ENCODE measurements at places on chromosomes 1 and 21. TPM values are rescaled to one million over a fixed set of nuclear protein-coding genes. Genes with fewer than 3 reads are reported as not detected.

GRCh38 chr1:48695161-48695560 is 81.5 kb downstream of the BEND5 start:
- no peak for DNase-seq

- no peak for DNase-seq
Measured at GRCh38 chr1:63782982-63783381, 9.2 kb downstream of the ROR1 start.

The GPR37L1 gene
- total RNA-seq = 0.82 TPM

- no peak for DNase-seq
Measured at GRCh38 chr1:29991815-29992214, 731.6 kb downstream of the MATN1 start.

- no peak for DNase-seq
Measured at GRCh38 chr1:115266729-115267421, 71.2 kb downstream of the NGF start.

DNA sequence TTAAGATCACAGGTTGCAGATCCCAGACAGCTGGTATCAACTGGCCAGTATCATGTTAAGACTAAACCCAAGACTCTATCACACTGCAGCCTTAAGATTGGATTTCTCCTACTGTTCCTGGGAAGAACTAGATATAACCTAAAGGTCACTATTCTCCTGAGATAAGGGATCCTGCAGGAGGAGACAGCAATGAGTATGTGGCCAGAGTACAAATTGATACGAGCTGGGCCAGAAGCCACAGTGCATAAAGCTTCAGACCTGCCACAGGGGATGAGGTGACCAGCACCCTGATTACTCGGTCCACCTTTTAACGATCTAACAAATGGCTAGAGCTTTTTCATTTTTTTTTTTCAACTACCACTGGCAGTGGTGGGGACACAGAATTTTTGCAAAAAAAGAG is 31.0 kb downstream of the HSD3B1 start:
- DNase-seq = no peak

DNA sequence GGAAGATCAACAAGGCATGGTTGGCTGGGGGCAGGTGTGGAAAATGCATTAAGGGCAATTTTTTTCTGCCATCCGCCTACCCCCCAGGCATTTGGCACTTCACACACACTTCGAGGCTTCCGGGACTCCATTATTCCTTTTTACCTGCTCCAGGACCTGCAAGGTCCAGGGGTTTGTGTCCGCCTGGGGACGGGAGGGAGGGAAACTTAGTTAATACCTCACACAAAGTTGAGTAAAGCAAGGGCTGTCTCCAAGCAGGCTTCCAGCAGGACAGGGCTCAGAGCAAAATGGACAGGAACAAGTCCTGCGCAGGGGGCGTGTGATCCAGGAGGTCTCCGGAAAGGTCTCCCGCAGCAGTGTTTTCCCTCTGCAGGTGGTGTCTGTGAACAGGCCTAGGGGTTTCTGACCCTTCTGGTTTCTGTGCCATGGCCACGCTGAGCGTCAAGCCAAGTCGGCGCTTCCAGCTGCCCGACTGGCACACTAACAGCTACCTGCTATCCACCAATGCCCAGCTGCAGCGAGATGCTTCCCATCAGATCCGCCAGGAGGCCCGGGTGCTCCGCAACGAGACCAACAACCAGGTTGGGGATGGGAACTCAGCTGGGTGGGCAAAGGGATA is 712 bp downstream of the TEKT2 start:
- peak; percentile 33 for DNase-seq

The RPS6KC1 gene
- 79.5 TPM for total RNA-seq

- DNase-seq = no peak
Measured at GRCh38 chr1:59331686-59332620, 35.1 kb downstream of the FGGY start.

GRCh38 chr1:73066866-73067265 is 784.5 kb upstream of the NEGR1 start:
- no peak for DNase-seq

DNA sequence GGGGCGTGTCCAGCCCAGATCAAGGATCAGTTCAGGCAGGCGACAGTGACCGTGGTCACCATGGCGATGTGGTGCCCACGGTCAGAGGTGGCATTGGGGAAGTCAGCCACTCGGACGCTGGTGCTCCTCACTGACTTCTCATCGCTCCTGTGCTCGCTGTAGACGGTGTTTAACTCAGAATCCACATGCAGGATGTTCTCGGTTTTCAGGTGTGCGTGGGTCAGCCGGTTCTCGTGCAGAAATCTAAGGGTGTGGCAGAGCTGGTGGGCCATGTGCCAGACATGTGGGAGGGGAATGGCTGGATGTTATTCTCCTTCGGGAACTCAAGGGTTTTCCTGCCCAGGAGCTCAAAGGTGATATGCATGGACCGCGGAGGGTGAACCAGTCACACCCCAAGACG is 11.7 kb downstream of the OR2AJ1 start:
- no peak for DNase-seq

The SERTAD4 gene
- total RNA-seq = 13.5 TPM

The ENAH gene
- 48.5 TPM for total RNA-seq

- no peak for DNase-seq
Measured at GRCh38 chr1:185058110-185058509, 12.8 kb downstream of the RNF2 start.

DNA sequence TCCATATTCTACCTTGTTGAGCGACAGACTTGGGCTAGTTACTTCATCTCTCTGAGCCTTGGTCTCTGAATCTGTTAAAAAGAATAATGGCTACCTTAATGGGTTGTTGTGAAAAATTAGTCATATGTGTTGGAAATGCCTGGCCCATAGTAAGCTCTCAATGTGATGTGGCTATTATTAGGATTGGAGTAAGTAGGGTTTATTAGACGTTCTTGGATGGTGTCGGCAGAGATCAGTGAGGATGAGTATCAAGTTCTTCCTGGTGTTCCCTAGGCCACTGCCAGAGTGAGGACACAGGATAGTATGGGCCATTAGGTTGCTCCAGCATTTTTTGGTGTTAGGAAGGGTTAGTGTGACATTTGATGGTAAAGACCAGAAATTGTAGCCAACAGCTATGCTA is 121.1 kb upstream of the DUSP10 start:
- DNase-seq = no peak

The INAVA gene
- 0.82 TPM for total RNA-seq

The SMPDL3B gene
- total RNA-seq = 0.82 TPM

- peak; percentile 26 for DNase-seq
Measured at GRCh38 chr1:93845538-93846205, 33.3 kb downstream of the DNTTIP2 start.

DNA sequence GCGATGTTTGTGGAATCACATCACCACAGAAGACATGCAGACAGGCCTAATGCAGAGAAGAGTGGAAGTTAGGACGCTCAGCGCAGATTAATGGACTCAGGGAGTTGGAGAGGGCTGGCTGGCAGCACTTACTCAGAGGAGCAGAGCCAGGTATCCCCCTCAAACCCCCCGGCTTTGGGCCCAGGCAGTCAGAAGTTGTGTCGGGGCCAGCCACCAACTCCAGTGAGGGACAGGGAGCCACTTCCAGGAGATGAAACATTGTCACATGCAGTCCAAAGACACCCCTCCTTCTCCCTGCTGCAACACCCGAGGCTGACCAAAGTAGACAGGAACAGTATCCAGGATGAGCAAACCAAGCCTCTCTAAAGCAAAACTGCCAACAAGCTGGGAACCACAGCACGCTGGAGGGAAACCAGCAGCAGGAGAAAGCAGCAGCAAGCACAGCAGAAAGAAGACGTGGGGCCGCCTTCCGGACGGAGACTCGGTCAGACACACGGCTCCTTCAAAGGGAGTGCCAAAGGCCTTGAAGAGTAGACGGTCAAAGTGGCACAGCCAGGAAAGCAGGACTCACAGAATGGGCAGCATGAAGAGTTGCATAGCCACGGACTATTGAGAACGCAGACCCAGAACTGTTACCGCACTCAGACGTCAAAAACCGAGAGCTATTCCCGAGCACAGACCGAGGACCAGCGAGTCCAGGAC is 149.3 kb downstream of the PCBP3 start:
- DNase-seq = no peak

GRCh38 chr1:17816511-17816910 is 61.4 kb downstream of the ACTL8 start:
- DNase-seq = no peak

DNA sequence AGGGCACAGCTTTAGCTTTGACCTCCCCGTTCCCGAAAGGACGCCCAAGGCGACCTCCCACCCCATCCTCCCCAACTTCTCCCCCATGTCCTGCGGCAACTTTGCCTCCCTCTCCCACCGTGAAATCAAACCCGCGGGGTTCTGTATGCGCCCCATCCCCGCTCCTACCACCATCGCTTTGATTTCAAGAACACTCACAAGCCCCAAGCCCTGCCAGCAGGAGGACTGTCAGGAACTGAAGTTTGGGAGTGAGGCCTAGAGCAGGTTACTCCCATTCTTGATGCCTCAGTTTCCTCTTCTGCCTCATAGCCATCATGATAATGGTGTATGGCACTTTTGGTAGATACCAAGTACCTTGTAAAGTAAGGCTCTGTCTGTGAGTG is 2.3 kb downstream of the PTPRU start:
- DNase-seq = no peak

The LORICRIN gene
- not detected for total RNA-seq

The OR2L3 gene
- 0.41 TPM for total RNA-seq

DNA sequence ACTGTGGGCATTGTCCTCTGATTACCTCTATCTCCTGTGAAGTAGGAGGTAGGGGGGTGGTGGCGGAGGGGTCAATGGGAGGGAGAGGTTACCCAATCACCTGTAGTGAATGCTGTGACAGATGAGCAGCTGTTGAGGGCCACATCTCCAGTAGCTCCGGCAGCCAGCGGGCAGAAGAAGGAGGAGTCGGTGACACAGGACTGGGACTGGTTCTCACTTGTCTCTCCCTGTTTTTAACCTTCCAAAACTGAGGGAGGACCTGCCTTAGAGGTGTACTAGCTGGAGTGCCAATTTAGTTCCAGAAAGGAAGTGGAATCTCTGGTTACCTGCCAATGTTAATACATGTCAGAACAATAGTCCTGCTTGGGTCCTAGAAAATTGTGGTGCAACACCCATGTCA is 56.2 kb upstream of the ENAH start:
- no peak for DNase-seq

DNA sequence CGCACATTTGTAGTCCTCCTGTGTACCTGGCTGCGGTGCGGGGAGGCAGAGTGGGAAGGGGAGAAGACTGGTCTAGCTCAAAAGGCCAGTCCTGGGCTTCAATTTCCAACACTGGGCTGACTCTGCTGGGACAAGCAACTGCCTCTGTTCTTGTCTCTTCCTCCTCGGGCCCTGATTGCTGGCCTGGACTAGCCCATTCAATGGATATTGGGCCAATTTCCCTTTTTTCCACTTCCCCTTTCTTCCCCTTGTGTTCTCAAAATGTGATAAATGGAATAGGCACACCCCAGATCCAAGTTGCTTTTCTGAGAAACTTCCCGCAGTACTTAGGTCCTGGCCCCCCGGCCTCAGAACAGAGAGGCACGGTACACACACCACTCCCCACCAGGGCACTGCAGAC is 48.2 kb downstream of the SPSB1 start:
- no peak for DNase-seq

The TP53BP2 gene
- total RNA-seq = 29.8 TPM

The OR6K3 gene
- not detected for total RNA-seq

DNA sequence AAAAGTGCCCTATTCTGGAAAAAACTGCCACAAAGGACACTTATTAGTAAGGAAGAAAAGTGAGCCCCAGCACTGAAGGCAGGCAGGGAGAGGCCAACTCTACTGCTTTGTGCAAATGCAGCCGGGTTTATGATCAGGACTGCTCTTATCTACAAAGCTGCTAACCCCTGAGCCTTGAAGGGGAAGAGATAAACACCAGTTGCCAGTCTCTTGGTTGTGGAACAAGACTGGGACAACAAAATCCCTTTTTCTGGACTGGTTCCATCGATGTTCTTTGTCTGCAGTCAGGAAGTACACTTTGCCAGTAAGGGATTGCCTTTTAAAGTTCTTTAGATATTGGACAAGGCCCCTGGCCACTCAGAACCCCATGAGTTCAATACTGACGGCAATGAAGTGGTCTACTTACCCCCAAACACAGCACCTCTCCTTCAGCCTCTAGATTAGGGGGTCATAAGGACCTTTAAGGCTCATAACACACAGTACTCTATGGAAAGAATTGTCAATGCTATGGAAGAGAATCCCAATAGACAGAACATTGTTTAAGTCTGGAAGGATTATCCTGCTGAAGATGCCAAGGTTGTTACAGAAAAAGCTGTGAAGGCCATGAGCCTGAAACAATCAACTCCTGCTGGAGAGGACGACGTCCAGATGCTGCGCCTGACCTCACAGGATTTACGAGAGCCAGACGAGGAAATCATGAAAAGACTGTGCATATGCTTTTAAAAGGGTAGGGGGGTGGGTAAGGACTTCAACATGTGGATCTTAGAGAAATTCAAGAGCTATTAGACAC is 43.6 kb downstream of the GNB1 start:
- no peak for DNase-seq

The SPOCD1 gene
- under 0.01 TPM for total RNA-seq

- no peak for DNase-seq
Measured at GRCh38 chr21:15498455-15498854, 231.3 kb upstream of the USP25 start.

The PATJ gene
- total RNA-seq = 24.1 TPM

DNA sequence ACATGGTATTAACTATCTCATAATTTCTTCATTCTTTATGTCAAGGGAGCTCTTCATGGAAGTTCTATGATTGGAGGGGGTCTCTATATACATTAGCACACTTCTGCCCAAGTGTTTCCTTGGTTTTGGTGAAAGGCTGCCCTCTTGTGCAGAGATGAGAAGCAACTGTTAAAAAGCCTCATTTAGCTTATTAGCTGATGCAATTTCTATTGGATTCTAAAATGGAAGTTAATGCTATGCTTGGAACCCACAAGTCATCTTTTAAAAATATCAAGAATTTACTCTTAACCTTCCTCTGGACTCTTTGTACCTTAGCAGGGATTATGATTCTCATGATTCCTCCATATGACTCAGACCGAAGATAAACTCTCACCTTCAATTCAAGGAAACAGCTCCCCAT is 328.9 kb downstream of the PTBP2 start:
- no peak for DNase-seq

GRCh38 chr21:35202431-35202830 is 153.3 kb upstream of the RUNX1 start:
- DNase-seq = no peak

The PROX1 gene
- total RNA-seq = 6.5 TPM

GRCh38 chr1:94607398-94607797 is 65.8 kb upstream of the F3 start:
- DNase-seq = no peak

The GIPC2 gene
- 0.41 TPM for total RNA-seq

The NBPF3 gene
- total RNA-seq = 11.0 TPM

All from frontal cortex (tissue), 4 donors.